ENCODE measurements at places on chromosomes 4 and X. TPM values are rescaled to one million over a fixed set of nuclear protein-coding genes. Genes with fewer than 3 reads are reported as not detected.

NAA11 gene
- not detected for total RNA-seq

EFHC2 gene
- total RNA-seq = 1.5 TPM

NSG1 gene
- total RNA-seq = 0.73 TPM

PCSK1N gene
- 0.49 TPM for total RNA-seq

AREG gene
- 0.32 TPM for total RNA-seq

STAP1 gene
- total RNA-seq = not detected
